ENCODE measurements at places on chromosomes 7 and 10.

DNA sequence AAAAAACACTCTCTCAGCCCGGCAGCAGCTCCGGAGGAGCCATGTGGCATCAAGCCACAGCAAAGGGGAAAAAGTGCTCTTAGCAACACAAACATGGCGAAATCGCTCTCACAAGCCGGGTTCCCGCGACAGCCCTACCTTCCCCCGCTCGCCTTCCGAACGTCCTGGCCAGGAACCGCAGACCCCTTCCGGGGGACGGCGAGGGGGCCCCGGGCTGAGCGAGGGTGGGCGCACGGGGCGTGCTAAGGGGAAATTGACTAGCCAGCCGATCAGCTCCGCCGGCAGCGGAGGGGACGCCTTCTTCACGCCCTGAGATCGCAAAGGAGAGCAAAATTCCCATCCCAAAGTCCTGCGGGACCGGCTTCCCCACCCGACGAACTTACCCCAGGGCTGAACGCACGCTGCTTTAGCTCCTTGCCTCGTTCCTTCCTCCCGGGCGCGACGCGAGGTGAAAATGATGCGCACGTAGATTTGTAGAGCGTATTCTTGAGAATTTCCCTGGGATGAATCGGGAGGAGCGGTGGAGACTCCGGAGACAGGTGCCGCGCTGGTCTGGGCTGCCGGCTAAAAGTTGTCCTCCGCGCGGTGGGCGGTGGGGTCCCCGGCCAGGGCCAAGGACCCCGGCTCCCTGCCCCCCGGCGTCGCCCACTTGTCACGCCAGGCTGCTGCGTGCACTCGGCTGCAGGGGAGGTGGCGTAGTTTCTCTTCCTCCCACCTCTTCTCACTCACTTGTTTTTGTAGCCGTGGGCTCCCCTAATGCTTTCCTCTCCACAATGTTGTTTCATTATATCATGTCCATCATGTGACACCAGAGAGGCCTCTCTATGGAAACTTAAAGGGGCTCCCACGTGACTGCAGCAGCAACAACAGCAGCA, 220.1 kb upstream of the MKLN1 start:
- peak; percentile 90 for DNase-seq

DNA sequence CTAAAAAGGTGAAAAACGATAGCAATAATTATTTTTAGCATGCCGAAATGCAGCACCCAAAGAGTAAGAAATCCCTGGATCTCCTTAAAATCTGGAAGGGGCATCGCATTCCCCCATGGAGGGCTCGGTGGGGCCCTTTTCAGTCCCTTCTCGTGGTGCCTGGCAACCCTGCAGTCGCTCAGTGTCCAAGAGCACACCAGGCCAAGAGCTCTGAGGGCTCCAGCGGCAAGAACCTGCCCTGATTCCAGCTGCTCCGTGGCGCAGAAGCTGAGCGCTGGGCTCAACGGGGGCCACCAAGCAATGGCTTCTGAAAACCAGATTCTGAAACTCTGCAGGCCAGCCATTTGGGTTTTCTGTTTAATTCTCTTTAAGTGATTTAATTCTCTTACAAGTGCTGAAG, 131.2 kb downstream of the PRKAG2 start:
- no peak for DNase-seq

DNA sequence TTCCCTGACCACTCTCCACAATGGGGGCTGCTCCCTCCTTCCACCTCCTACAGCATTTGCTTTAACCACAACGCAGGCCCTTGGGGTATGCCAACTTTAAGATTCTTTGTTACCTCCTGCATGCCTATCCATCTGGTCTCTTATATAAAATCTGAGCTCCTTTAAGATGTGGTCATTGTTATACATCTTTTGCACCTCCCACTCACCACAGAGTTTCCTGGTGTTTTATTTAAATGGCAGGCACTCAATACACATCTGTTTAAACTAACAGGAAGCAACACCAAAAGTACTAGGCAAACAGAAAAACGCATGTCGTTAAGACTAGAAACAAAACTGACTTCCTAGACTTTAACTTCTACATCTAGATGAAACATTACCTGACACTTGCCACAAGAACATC, 36.3 kb downstream of the SLC25A13 start:
- peak; percentile 51 for DNase-seq

DNA sequence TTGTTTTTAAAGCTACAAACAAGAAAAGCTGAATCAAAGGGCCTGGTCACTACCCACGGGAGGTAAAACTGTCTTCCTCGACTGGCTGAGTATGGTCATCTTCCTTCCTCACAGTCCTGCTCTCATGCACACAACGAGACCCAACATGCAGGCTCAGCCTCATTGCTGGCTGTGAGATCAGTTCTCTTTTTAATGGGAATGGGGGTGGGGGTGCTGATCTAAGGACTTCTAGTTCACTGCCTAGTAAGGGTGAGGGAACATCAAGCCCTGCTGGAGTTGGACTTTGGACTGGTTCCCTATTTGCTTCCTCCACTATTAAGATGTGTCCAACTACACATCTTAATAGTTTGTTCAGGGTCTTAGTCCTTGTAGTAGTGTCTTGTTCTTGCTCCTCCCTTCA, 48.2 kb downstream of the ABCB4 start:
- DNase-seq = no peak

DNA sequence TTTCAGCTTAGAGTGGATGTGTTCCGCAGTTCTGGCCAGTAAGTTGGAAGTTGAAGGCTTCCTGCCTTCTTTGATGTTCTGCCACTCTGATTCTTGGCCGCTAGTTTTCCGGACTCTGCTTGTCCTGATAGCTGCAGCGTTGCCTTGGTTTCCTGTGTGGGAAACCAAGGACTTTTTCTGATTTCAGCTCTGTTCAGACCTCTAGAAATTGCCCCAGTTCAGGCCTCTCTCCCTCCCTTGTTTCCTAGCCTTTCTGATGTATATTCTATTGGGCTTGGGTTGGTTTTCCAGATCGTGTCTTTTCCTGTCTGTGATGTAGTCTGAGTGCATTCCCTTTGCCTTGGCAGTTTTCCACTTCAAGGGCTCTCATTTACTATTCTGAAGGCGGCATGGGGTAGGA, 318.7 kb downstream of the BBS9 start:
- DNase-seq = no peak

- DNase-seq = no peak
Measured at GRCh38 chr10:93152136-93152535, 78.4 kb downstream of the CYP26A1 start.

DNA sequence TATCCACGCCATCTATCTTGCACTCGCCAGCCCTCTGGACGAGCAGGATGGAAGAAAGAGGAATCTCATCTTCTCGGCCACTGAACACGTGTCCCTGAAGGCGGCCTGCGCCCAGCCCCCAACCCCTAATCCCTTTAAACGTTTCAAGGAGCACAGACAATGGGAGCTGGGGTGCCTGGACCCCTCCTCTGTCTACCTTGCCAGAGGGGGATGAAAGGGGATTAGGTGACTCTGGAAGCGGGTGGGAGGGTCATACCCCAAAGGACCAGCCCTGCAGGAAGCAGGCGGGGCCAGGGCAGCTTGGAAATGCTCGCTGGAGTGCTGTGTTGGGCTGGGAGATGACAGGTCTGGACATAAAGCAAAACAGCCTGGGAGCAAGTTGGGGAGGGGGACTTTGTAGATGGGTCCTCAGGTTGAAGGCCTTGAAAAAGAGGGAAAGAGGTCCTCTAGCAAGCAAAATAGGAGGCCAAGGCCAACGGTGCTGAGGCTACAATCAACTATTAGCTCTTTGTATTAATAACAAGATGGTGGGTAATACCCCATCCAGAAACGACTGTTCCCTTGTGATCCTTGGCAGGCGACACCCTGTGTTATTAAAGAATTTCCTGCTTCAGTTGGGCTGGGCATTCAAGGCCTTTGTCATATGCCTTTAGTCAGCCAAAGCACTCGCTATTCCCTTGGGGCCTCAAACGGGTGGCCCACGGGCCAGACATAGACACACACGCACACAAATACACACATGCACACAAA, 126.5 kb upstream of the UNC5B start:
- no peak for DNase-seq

DNA sequence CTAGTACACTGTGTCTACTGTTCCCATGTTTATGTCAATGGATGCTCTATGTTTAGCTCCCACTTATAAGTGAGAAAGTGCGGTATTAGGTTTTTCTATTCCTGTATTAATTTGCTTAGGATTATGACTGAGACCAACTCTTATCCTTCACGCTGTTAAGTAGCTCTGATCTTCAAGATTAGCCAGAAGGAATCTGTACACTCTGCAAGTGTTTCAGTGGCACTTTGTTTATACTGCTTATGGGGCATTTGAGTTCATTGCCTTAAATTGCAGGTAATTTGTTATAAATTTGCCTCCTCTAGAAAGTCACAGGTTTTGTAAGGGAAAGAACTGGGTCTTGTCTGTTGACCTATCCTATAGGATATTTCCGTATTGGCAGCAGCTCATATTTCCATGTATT, 6.4 kb upstream of the ACSM6 start:
- DNase-seq = no peak

DNA sequence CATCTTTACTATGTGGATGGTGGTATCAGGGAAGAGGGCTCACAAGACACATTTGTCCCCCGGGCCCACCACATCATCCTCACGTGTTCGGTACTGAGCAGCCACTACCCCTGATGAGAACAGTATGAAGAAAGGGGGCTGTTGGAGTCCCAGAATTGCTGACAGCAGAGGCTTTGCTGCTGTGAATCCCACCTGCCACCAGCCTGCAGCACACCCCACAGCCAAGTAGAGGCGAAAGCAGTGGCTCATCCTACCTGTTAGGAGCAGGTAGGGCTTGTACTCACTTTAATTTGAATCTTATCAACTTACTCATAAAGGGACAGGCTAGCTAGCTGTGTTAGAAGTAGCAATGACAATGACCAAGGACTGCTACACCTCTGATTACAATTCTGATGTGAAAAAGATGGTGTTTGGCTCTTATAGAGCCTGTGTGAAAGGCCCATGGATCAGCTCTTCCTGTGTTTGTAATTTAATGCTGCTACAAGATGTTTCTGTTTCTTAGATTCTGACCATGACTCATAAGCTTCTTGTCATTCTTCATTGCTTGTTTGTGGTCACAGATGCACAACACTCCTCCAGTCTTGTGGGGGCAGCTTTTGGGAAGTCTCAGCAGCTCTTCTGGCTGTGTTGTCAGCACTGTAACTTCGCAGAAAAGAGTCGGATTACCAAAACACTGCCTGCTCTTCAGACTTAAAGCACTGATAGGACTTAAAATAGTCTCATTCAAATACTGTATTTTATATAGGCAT, 9.1 kb upstream of the CSGALNACT2 start:
- DNase-seq = no peak

GRCh38 chr10:71600849-71601248, 118.7 kb downstream of the C10orf105 start:
- no peak for DNase-seq
